HFFc6 (cell line): ENCODE measurements at places on chromosomes 4 and X.

DNA sequence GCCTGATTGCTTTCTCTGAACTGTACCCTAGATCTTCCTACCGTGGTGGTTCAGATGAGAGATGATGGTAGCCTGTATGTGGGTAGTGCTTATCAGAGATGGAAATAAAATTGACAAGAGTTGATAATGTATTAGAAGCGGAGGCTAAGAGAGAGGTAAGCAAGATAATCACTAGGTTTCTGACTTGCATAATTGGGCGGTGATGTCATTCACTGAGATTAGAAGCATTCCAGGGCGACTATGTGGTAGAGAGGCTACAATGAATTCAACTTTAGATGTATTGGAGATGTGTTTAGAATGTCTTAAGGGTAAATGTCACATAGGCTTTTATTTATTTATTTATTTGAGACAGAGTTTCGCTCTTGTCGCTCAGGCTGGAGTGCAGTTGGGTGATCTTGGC, 415 bp upstream of the TENM3 start:
- peak overlapping the region; percentile 61 for H3K4me3 ChIP-seq
- H3K27ac ChIP-seq: peak overlapping the region; percentile 79

DNA sequence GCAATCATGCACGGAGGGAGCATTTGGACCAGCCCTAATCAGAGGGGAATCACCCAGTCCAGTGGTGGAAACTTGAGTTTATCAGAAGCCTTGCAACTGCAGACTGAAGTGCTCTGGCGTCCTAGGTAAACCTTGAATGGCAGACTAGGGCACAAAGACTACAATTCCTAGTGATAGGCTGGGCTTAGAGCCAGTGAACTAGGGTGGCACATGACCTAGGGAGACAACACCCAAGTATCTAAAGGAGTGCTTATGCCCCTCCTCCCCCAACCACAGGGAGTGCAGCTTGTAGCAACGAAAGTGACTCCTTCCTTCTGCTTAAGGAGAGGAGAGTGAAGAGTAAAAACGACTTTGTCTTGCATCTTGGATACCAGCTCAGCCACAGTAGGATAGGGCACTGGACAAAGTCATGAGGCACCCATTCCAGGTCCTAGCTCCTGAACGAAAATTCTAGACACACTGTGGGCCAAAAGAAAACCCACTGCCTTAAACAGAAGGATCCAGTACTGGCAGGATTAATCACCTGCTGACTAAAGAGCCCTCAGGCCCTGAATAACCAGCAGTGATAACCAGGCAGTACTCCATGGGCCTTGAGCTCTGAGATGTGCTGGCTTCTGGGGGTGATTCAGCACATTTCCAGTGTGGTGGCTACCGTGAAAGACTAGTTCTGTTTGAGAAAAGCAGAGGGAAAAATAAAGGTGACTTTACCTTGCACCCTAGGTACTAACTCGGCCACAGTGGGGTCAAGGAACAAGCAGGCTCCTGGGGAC, 58.7 kb upstream of the STARD8 start:
- H3K4me3 ChIP-seq: no peak overlapping the region
- peaks cover 15% of the 10 kb centered on the region; the same call in 1 of the 2 replicates for H3K4me1 ChIP-seq
- no peaks in the 10 kb centered on the region for H3K36me3 ChIP-seq
- peaks cover 1% of the 10 kb centered on the region; the same call in 1 of the 2 replicates for H3K27me3 ChIP-seq
- DNase-seq: peak; percentile 25

DNA sequence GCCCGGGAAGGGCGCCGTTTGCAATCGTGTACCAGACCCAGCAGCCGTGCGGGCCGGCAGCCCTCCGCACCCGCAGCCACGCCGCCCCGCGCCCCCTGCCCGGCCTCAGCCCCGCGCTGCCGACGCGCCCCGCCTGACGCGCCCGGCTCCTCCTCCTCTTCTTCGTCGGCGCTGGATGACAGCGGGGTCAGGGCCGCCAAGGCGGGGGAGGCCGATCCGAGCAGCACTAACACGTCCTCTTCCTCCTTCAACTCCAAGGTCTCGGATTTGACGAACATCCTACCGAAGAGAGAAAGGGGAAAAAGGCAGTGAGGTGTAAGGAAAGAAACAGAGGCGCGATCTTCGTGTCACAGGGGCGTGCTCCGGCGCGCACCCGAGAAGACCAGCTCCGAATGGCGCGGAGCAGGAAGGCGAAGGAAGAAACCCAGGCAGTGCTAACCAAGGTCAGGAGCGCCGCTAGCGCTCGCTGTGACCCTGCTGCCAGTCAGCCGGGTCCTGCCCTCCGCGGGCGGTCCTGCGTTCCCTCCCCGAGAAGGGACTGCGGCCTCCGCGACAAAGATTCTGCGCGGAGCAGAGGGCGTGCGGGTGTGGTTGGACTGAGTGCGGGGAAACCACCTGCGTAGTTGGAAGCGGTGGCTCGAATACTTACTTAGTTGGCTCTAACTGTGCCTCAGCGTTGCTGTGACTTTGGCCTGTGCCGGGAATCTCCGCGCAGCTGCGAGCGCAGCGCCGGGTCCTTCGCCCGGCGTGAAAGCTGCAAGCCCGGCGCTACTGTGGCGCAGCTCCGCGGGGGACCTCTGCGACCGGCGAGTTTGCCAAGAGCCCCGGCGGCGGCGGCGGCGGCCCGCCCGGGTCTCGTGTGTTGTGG, 548 bp downstream of the NEUROG2 start:
- peaks cover 75% of the 10 kb centered on the region for H3K27me3 ChIP-seq
- no peak for DNase-seq
- peaks cover 38% of the 10 kb centered on the region for H3K4me1 ChIP-seq
- H3K4me3 ChIP-seq: peak overlapping the region; percentile 90
- H3K27ac ChIP-seq: no peak overlapping the region
- H3K36me3 ChIP-seq: 0 out of 2 replicates have a peak, but pooled peaks cover 9% of the 10 kb centered on the region

DNA sequence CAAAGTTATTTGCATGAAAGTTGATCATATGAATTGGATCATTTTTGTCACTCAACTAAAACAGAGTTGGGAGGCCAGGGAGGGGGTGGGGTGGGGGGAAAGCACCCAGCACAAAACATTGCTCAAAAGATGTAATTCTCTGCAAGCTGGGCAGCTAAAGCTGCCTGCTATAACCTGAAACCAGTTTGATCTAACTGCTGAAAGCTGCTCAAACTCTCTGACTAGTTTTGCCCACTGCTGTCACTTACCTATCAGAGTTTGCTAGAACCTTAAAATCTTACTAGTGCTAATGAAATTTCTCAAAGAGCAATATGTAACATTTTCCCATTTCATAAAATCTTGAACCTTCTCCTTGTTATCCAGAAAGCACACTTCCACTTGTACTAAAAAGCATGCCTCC, 10.4 kb downstream of the CXCL8 start:
- no peak overlapping the region for H3K4me3 ChIP-seq
- H3K4me1 ChIP-seq: peaks cover 8% of the 10 kb centered on the region; the same call in 1 of the 2 replicates
- H3K27ac ChIP-seq: no peak overlapping the region
- H3K27me3 ChIP-seq: peaks cover 4% of the 10 kb centered on the region

GRCh38 chr4:20444599-20445337, 193.1 kb downstream of the SLIT2 start:
- no peak for DNase-seq
- no peak overlapping the region for H3K27ac ChIP-seq
- H3K27me3 ChIP-seq: peaks cover 3% of the 10 kb centered on the region
- no peak overlapping the region for H3K4me3 ChIP-seq
- H3K36me3 ChIP-seq: peaks cover 7% of the 10 kb centered on the region; the same call in 1 of the 2 replicates

DNA sequence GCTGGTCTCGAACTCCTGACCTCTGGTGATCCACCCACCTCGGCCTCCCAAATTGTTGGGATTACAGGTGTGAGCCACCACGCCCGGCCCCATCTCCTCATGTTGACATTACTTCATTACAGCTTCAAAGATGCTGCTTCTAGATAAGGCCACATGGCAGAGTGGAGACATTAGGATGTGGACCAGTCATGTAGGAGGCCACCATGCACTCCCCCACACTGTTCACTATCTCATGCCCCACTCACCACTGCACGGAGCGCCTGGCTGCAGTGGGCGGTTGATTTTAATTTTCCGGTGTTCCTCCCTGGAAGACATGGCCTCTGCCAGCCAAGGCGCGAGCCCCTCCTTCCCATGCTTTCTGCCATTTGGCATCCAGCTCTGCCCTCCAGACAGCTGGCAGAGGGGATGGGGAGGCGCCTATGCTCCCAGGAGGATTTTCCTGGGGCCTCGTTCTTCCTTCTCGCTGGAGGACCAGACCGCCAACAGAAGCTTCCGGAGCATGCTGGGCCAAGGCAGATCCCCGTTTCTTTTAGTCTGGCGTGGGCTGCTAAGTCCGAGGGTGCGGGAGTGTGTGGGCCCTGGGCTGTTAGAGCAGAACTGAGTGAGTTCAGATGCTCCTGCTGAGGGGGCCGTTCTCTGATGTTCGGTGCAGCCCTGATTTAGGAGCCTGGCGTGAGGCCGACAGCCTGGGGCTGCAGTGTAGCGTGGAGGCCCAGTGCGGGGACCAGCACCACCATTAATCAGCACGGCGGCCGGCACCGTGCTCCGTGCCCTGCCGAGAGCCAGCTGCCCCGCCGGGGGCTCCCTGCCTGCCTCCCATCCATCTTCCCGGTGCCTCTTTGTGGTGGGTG, 93.1 kb downstream of the SORCS2 start:
- DNase-seq: no peak
- peaks cover 47% of the 10 kb centered on the region for H3K27me3 ChIP-seq
- H3K4me3 ChIP-seq: no peak overlapping the region
- H3K27ac ChIP-seq: no peak overlapping the region
- no peaks in the 10 kb centered on the region for H3K36me3 ChIP-seq

DNA sequence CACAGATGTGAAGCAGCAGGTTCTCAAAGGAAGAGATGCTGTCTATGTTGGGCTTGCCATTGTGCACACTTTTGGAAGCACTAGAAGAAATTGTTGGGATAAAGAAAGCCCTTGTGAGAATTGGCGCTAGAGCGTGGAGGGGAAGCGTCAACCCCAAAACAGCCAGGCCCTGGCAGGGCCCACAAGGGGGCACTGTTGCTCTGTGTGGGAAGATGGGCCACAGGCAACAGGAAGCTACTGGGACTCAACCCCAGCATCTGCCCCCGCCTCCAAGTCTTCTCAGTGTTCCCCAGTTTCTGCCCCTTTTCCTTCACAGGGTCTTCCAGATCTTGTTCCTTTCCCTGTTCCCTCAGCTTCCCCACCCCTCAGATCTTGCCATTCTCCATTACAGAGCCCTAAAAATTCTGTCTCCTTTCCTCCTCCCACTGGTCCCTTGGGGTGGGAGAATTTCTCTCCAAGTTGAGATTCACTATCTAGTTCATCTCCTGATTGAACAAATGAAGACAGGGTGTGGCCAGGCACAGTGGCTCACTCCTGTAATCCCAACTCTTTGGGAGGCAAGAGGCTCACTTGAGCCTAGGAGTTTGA, 85.5 kb downstream of the STARD8 start:
- H3K27me3 ChIP-seq: no peaks in the 10 kb centered on the region; the same call in none of the 2 replicates
- peak; percentile 33 for DNase-seq
- no peaks in the 10 kb centered on the region for H3K36me3 ChIP-seq

GRCh38 chr4:85127653-85128052, 161.2 kb upstream of the WDFY3 start:
- H3K4me3 ChIP-seq: no peak overlapping the region
- peak; percentile 30 for DNase-seq
- H3K4me1 ChIP-seq: no peaks in the 10 kb centered on the region
- no peaks in the 10 kb centered on the region for H3K36me3 ChIP-seq
